ENCODE measurements at places on chromosomes 7 and 10.

DNA sequence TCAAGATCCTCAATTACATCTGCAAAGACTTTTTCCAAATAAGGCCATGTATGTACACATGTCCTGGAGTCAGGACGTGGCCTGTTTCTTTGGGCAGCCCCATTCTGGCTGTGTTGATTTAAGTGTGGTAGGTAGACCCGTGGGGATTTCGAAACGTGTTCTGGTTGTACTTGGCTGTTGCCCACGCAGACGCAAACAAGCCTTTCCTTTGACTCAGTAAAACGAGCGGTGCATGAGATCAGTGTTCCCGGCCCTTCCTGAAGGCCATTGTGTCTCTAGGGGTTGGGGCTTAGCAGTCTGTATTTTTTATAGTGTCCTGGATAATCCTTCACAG is 64.8 kb upstream of the DNAJB6 start:
- no peak for DNase-seq

DNA sequence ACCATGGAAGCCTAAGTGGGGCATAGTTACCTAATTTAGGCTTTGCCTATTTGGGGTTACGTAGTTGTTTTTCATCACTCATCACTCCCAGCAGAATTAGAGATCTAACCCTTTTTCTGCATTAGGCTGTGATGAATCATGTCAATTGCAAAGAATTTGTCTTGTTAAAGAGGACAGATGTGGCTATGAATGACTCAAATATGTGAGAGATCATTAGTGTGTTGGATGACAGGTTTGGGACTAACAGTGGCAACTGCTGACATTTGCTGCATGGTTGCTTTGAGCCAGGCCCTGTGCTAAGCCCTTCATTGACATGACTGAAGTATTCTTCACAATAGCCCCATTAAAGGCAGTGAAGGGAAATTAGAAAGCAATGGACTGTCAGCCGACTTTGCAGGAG is 83.4 kb upstream of the BMPER start:
- DNase-seq, result no peak

DNA sequence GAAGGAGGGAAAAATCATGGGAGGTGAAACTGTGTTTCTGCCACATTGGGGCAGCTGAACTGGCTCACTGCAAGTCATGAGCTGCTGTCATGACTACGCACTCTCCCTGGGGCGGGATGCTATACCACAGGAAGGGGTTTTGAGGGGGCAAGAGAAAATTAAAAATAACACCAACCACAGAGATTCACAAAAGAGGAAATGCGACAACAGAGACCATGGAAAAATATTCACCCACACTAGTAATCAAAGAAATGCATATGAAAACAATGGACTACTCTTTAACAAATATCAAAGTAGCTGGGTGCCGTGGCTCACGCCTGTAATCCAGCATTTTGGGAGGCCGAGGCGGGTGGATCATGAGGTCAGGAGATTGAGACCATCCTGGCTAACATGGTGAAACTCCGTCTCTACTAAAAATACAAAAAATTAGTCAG is 65.2 kb upstream of the TM9SF3 start:
- no peak for DNase-seq

DNA sequence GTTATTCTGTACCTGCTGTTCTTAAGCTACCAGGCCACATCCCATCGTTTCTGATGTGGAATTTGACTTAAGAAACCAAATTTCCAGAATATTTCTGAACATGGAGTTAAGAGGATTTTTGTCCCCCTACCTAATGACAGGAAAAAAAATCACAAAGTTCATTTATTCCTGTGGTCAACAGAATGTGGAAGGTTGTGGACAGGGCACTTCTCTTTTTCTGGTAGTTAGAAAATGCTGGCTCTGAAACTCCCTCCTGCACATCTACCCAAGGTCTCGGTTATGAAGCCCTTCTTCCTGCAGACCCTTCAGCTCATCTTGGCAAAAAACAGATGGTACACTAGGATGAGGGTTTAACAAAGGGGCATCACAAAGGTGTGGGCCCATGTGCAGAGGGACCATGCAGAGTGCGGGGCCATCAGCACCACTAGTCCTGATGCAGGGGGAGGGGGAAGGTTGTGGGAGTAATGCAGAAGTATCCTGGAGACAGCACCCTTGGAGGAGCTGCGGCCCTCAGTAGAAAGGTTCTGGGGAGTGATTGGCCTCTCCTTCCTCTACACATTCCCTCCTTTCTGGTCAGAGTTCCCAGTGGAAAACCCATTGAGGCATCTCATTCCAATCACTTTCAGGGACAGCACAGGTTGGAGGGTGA is 9.8 kb downstream of the ALOX5 start:
- DNase-seq, result no peak

DNA sequence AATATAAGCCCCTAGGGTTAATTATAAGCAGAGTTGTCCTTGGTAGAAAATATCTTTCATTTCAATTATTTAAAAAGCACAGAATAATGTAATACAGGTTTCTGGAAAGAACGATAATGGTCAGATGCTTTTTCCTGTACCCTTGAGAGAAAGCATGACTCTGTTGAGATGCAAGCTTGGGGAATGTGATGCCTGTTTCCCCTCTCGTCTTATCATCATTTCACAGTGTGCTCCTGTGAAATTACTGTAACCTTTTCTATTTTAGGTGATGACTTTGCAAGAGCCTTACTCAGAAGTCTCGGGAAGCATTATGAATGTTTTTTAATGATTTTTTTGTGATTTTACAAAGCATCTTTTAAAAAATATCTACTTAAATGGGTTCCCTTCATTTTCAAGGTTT is 243.0 kb downstream of the POLR1F start:
- DNase-seq, result no peak

GRCh38 chr7:134799377-134799776 is 19.9 kb downstream of the CALD1 start:
- DNase-seq, result no peak

DNA sequence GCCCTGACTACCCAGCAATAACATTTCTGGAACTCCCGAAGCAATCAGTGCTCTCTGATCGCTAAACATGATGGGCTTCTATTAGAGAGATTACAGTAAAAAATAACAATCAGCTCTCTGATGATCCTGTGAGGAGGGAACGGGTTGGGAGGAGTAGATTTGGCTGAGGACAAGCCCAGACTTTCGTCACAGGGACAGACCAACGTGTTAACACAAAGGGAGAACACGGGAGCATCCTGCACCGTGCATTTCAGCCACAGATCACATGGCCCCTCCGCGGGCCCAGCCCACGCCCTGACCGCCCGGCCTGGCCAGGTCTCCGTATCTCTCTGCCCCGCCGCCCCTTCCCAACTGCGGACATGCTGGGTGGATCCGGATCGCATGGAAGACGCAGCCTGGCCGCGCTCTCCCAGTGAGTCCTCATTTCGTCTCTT is 95.0 kb upstream of the AGBL3 start:
- DNase-seq, result no peak

DNA sequence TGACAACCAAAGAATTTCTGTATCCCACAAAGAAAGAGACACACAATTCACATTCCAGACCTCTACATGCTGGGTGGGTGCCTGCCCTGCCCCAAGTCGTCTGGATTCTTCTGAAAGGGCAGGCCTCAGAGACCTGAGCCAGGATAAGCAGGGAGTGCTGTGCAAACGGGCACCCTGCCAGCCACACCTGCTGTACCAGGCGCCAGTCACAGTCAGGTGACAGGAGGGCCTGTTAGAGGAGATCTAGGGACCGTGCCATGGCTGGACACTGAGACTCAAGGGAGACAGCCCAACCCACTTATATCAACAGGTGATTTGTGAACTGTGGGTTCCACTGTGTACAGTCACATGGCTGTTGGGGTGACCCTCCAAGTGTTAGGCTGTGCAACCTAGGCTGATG is 103.1 kb upstream of the AFAP1L2 start:
- DNase-seq, result no peak

GRCh38 chr10:76126607-76127527 is 695.4 kb downstream of the LRMDA start:
- DNase-seq, result no peak

DNA sequence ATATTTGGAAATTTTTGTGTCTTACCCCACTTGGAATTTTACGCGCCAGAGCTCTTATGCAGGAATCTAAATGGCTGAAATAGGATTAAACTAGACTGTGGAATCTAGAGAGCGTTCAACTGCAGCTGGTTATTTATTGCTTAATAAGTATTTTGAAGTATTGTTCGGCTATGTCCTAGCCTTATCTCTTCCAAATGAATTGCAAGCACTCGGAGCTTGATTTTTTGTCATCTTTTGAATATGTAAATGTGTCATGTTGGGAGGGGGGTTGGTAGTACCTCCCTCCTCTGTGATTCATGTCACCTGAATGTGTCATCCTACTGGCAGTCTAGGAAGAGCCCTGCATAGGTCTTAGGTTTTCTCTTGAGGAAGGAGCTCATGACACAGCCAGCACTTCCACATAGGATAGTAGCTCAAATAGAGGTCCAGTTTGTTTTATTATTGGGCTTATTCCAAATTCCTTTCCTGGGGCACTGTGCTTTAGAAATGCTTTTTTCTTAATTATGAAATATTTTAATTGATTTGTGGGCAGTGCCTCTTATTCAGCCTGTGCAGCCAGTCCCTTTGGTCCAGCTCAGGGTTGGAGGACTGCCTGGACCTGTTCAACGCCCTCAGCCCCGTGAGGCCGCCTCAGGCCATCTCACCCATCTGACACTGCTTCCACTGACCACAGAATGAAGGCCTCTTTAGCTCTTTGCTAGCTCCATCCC is 22.5 kb upstream of the TRIL start:
- no peak for DNase-seq

- no peak for DNase-seq
These were observed 21.5 kb downstream of the HERC4 start for GRCh38 chr10:68053553-68053952.

All from GM18507 (cell line).